ENCODE measurements at places on chromosomes 5 and 9. TPM values are rescaled to one million over a fixed set of nuclear protein-coding genes. Genes with fewer than 3 reads are reported as not detected.

GRCh38 chr9:75488719-75489110 is 400.4 kb downstream of the OSTF1 start:
- DNase-seq: no peak
- H3K27ac ChIP-seq: no peak overlapping the region
- peaks cover 2% of the 10 kb centered on the region for H3K36me3 ChIP-seq
- peaks cover 6% of the 10 kb centered on the region for H3K27me3 ChIP-seq
- no peak overlapping the region for H3K4me3 ChIP-seq
- H3K4me1 ChIP-seq: peaks cover 2% of the 10 kb centered on the region

- no peak overlapping the region for H3K27ac ChIP-seq
- no peaks in the 10 kb centered on the region for H3K27me3 ChIP-seq
- H3K4me3 ChIP-seq: no peak overlapping the region
These were observed 68.4 kb downstream of the PAM start for GRCh38 chr5:102823441-102823874.

DNA sequence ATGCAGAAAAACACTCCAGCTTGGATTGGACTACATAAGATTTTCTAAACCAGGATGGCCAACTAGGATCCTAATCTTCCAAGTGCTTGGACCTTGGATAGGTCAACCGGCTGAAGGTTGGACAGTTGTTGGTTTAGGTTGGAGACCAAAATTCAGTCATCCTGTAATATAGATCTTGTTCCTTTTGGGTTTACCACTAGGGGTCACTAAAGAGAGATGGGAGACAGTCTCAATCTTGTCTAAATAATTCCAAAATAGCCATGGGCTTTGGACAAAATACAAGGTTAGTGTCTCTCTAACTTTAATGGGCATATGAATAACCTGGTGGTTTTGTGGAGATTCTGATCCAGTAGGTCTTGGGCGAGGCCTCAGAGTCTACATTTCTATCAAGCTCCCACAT is 148.7 kb upstream of the ERCC6L2 start:
- H3K4me1 ChIP-seq: peaks cover 11% of the 10 kb centered on the region
- H3K36me3 ChIP-seq: no peaks in the 10 kb centered on the region
- H3K27ac ChIP-seq: no peak overlapping the region
- no peak for DNase-seq
- H3K27me3 ChIP-seq: no peaks in the 10 kb centered on the region

- H3K36me3 ChIP-seq: peaks cover 27% of the 10 kb centered on the region
- H3K27me3 ChIP-seq: no peaks in the 10 kb centered on the region
- no peak overlapping the region for H3K4me3 ChIP-seq
- no peak for DNase-seq
These were observed 17.8 kb downstream of the FBXO38 start for GRCh38 chr5:148401604-148402003.

- peaks cover under 1% of the 10 kb centered on the region for H3K4me1 ChIP-seq
- peaks cover 46% of the 10 kb centered on the region for H3K27me3 ChIP-seq
- no peak overlapping the region for H3K27ac ChIP-seq
- no peak for DNase-seq
- H3K36me3 ChIP-seq: no peaks in the 10 kb centered on the region
- H3K4me3 ChIP-seq: no peak overlapping the region
These were observed 380.8 kb downstream of the EBF1 start for GRCh38 chr5:158718738-158719505.

DNA sequence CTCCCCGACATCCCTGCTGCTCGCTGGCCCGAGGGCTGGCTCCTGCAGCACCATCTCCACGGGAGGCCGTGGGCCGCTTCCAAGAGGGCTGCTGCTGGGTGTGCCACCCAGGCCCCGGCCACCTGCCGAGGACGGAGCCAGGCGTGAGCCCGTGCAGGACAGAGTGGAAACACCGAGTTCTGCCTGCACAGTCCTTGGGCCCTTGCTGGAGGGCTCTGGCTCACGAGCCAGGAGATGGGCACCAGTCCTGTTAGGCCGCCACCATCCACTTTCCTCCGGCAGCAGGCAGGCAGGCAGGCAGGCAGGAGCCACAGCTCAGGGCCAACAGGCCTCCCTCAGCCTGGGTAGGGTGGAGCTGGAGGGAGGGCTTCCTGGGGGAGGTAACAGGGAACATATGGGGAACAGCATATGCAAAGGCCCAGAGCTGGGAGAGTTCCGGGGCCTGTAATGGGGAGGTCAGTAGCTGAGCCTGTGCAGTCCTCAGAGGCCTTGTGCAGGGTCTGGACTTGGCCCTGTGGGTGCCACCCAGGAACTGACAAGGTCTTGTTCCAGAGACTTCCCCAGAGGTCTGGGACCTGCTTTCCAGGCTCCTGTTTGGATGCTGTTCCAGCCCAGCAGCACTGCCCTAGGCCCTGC is 31.9 kb downstream of the RXRA start:
- no peaks in the 10 kb centered on the region for H3K36me3 ChIP-seq
- H3K4me1 ChIP-seq: peaks cover 39% of the 10 kb centered on the region
- no peak overlapping the region for H3K4me3 ChIP-seq
- no peak for DNase-seq
- H3K27ac ChIP-seq: no peak overlapping the region

- H3K4me1 ChIP-seq: no peaks in the 10 kb centered on the region
- H3K27ac ChIP-seq: no peak overlapping the region
- peaks cover 12% of the 10 kb centered on the region for H3K27me3 ChIP-seq
- DNase-seq: no peak
- H3K4me3 ChIP-seq: no peak overlapping the region
These were observed 795.8 kb downstream of the SEMA5A start for GRCh38 chr5:8750100-8750499.

DNA sequence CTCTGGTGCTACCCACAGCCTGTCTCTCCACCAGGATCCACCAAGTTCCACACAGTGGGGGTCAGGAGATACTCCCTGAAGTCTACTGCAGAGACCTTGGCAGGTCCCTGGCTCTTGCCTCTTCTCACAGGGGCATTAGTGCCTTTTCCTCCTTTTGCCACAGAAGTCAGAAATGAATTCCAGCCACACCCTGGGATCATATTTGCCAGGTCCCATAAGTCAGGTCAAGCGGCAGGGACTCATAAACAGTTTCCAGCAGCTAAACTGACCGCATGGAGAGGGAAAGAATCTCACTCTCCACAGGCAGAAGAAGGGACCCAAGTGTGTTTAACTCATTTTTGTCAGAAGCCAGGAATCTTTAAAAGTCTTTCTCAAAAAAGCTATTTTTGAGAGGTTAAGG is 13.3 kb upstream of the IFNK start:
- H3K27ac ChIP-seq: no peak overlapping the region
- no peak overlapping the region for H3K4me3 ChIP-seq
- no peaks in the 10 kb centered on the region for H3K27me3 ChIP-seq

DNA sequence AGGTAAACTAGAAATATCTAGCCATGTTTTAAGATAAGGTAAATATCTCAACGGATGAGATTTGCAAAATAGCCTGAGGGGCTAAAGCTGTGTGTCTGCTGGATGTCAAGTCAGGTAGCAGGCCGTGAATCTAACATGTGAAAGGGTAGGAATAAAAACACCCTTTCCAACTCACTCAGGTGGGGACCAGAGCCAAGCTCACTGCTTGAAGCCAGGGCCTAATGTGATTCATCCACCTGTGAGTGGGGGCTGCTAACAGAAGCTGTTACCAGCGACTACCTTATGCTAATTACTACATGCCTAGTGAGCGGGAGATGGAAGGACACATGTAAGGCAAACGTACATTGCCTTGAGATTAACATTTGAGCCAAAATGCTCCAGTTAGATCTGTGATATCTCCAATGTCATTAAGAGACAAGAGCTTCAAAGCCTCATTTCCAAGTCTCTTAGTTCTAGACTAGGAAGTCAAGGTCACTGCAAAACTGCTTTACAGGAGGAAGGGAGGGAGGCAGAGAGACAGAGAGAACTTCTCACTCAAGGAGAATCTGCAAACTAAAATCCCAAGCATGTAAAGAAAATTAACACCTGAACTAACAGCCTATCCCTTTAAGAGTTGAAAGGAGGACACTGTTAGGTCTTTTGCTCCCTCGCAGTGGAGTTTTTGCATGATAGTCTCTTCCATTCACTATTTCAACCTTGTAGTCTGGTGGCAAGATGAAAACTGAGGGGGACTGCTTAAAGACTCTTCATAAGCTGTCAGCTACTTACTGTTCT is 141.6 kb upstream of the RPS23 start:
- no peak for DNase-seq
- H3K27ac ChIP-seq: peak overlapping the region; percentile 55
- H3K27me3 ChIP-seq: no peaks in the 10 kb centered on the region
- no peak overlapping the region for H3K4me3 ChIP-seq
- peaks cover 44% of the 10 kb centered on the region for H3K4me1 ChIP-seq
- H3K36me3 ChIP-seq: no peaks in the 10 kb centered on the region

DNA sequence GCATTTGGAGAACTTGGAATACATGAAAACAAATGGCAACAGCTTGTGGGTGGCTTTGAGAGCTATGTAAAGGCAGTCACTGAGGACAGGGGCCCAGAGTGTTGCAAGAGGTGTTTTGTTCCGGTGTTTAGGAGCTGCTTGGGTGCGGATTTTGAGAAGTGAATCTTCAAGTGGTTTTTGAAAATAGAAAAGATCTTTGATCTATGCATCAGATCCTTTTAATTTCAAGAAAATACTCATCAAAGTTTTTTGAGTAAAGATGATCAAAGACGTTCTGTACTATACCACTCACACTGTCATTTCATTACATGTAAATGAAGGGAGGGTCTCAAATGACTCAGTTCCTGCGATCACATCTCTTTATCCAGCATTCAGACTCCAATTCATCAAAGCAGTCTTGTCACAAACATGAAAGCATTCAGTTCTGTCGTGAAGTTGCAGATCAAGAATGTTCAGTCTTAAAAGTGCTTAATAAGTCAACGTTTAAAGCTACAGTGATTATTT is 112.5 kb downstream of the WDR41 start:
- H3K27me3 ChIP-seq: no peaks in the 10 kb centered on the region
- no peak overlapping the region for H3K4me3 ChIP-seq
- DNase-seq: no peak
- H3K36me3 ChIP-seq: peaks cover 2% of the 10 kb centered on the region
- peaks cover 41% of the 10 kb centered on the region for H3K4me1 ChIP-seq
- peak overlapping the region; percentile 86 for H3K27ac ChIP-seq

DNA sequence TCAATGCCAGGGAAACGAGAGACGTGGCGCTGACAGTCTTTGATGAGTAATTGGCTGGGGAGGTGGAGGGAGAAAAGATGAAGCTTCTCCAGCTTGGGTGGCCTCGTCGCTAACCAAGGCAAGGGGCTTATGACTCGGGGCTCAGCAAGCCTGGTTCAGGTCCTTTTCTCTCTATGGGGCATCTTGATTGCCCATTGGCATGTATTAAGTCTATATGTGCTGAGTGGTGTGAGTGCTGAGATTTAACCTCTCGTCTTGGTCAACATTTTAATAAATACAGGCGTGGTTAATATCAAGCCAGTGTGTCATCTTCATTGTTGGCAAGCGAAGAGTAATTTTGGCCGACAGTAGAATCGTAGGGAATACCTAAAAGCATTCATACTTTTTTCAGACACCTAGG is 85.9 kb downstream of the RAI14 start:
- no peak overlapping the region for H3K27ac ChIP-seq
- H3K27me3 ChIP-seq: no peaks in the 10 kb centered on the region
- DNase-seq: no peak
- H3K4me3 ChIP-seq: no peak overlapping the region
- peaks cover 29% of the 10 kb centered on the region for H3K4me1 ChIP-seq

DNA sequence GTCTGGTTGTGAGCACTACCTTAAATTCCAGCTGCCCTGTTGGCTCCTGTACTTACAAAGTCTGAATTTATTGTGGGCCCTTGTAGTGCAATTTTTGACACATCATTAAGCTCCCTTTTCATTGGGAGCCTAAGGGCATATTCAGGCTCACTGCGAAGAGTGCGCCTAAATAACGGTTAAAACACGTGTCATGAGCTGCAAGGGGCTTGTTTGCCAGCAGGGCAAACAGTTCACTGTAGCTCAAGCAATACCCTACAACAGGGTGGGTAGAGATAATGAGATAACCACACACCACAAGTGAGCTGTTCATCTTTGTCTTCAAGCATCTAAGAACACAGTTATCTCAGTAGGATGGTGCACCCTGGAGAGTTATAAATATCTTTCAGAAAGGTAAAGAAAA is 214.2 kb downstream of the SLF1 start:
- DNase-seq: no peak
- peaks cover 2% of the 10 kb centered on the region for H3K27me3 ChIP-seq
- no peaks in the 10 kb centered on the region for H3K4me1 ChIP-seq
- H3K4me3 ChIP-seq: no peak overlapping the region

- DNase-seq: no peak
- H3K36me3 ChIP-seq: no peaks in the 10 kb centered on the region
- H3K27me3 ChIP-seq: no peaks in the 10 kb centered on the region
- H3K4me1 ChIP-seq: no peaks in the 10 kb centered on the region
- no peak overlapping the region for H3K4me3 ChIP-seq
- no peak overlapping the region for H3K27ac ChIP-seq
These were observed 312.1 kb upstream of the CDH18 start for GRCh38 chr5:20300110-20300509.

DNA sequence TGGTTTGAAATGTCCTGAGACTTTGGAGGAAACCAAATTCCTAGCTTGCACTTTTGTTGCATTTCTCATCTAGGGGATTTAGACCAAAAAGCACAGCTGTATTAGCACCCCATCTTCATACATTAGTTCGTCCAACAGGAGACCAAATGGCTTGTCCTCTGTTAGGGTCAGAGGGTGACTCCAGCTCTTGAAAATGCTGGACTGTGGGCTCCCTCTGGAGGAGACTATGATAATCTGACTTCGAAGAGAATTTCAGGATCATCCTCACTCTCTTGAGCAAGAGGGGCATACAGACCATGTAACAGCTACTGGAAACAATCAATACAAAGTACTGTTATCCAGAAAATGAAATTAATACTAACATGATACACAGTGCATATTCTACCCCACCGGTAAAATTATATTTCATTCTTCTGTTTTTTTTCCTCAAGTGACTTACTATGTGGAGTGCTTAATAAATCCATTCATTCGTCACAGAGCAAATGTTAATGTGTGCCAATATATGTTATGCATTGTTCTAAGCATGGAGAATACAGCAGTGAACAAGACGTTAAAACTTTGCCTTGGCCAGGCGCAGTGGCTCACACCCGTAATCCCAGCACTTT is 63.7 kb upstream of the PPP2CA start:
- peaks cover 2% of the 10 kb centered on the region for H3K27me3 ChIP-seq
- no peak for DNase-seq
- peaks cover 12% of the 10 kb centered on the region for H3K36me3 ChIP-seq
- no peak overlapping the region for H3K4me3 ChIP-seq
- H3K4me1 ChIP-seq: no peaks in the 10 kb centered on the region
- no peak overlapping the region for H3K27ac ChIP-seq

GRCh38 chr9:121463026-121463807 is 36.4 kb downstream of the GGTA1 start:
- H3K27ac ChIP-seq: no peak overlapping the region
- peaks cover 45% of the 10 kb centered on the region for H3K27me3 ChIP-seq
- no peak overlapping the region for H3K4me3 ChIP-seq
- H3K36me3 ChIP-seq: no peaks in the 10 kb centered on the region

GRCh38 chr9:95510709-95511615 is 5.8 kb downstream of the PTCH1 start:
- H3K36me3 ChIP-seq: no peaks in the 10 kb centered on the region
- peak overlapping the region; percentile 97 for H3K4me3 ChIP-seq

- peak overlapping the region; percentile 94 for H3K27ac ChIP-seq
- H3K36me3 ChIP-seq: peaks cover 3% of the 10 kb centered on the region
- H3K4me3 ChIP-seq: peak overlapping the region; percentile 20
- peak; percentile 76 for DNase-seq
These were observed 76.1 kb downstream of the NREP start for GRCh38 chr5:111680737-111681413.

Gene PPP3R2
- 0.34 TPM for total RNA-seq

Gene GLRA1
- total RNA-seq: not detected

Gene EPB41L4B
- 5.2 TPM for total RNA-seq

Gene UBE2B
- total RNA-seq: 69.1 TPM

Gene CA9
- total RNA-seq: 1.7 TPM

Gene PPP6C
- 26.3 TPM for total RNA-seq

Gene ECSCR
- 0.29 TPM for total RNA-seq

Gene LRRTM2
- total RNA-seq: 0.13 TPM

Gene GABRA1
- not detected for total RNA-seq

Gene TNC
- total RNA-seq: 20.1 TPM

Gene HSPB3
- not detected for total RNA-seq
